Karpas-422 (cell line): ENCODE measurements at places on chromosomes 7 and 10.

GRCh38 chr10:5565205-5565545, 40.4 kb downstream of the CALML3 start:
- H3K4me3 ChIP-seq = no peak overlapping the region
- no peak overlapping the region for H3K27ac ChIP-seq
- DNase-seq = no peak

- H3K4me1 ChIP-seq = no peaks in the 10 kb centered on the region
- DNase-seq = no peak
- no peaks in the 10 kb centered on the region for H3K27me3 ChIP-seq
Measured at GRCh38 chr7:2663960-2664359, 24.0 kb upstream of the AMZ1 start.

GRCh38 chr7:45084336-45084735, 4.4 kb downstream of the NACAD start:
- no peaks in the 10 kb centered on the region for H3K36me3 ChIP-seq
- DNase-seq = no peak
- H3K4me1 ChIP-seq = no peaks in the 10 kb centered on the region
- no peak overlapping the region for H3K4me3 ChIP-seq

DNA sequence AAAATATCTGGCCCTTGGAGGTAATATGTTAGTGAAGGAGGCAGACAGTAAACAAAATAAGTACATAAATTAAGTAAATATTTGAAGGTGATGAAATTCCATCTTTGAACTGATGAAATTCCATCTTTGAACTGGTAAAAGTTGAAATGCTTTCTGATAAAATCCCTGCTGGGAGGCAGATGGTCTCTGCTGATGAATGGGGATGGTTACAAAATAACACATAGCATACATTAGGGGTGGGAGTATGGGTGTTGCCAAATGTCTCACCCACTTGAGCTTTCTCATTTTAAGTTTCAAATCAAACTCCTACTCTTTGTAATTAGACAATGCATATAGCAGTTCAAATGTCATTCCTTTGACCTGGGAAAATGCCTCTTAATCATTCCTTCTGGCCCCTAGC, 77.5 kb upstream of the SORCS3 start:
- H3K4me3 ChIP-seq = no peak overlapping the region
- H3K27ac ChIP-seq = no peak overlapping the region
- no peak for DNase-seq
- no peaks in the 10 kb centered on the region; the same call in 1 of the 2 replicates for H3K27me3 ChIP-seq

DNA sequence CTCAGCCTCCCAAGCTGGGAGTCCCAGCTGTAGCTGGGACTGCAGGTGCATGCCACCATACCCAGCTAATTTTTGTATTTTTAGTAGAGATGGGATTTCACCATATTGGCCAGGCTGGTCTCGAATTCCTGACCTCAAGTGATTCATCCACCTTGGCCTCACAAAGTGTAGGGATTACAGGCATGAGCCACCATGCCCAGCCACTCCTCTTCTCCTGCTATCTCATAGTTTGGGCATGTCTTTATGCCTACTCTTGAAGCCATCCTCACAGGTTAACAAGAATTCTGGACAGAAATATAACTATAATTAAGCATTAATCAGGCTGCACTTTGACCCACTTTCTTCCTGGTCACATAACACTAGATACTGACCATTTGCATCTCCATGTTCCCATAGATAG, 28.6 kb upstream of the C10orf67 start:
- H3K36me3 ChIP-seq = no peaks in the 10 kb centered on the region
- H3K27ac ChIP-seq = no peak overlapping the region
- H3K4me1 ChIP-seq = peaks cover 7% of the 10 kb centered on the region
- no peaks in the 10 kb centered on the region for H3K27me3 ChIP-seq
- DNase-seq = no peak
- no peak overlapping the region for H3K4me3 ChIP-seq

- H3K36me3 ChIP-seq = no peaks in the 10 kb centered on the region
- H3K27ac ChIP-seq = no peak overlapping the region
- DNase-seq = no peak
- no peaks in the 10 kb centered on the region for H3K27me3 ChIP-seq
- H3K4me3 ChIP-seq = no peak overlapping the region
Measured at GRCh38 chr10:44569193-44570091, 184.5 kb upstream of the CXCL12 start.

DNA sequence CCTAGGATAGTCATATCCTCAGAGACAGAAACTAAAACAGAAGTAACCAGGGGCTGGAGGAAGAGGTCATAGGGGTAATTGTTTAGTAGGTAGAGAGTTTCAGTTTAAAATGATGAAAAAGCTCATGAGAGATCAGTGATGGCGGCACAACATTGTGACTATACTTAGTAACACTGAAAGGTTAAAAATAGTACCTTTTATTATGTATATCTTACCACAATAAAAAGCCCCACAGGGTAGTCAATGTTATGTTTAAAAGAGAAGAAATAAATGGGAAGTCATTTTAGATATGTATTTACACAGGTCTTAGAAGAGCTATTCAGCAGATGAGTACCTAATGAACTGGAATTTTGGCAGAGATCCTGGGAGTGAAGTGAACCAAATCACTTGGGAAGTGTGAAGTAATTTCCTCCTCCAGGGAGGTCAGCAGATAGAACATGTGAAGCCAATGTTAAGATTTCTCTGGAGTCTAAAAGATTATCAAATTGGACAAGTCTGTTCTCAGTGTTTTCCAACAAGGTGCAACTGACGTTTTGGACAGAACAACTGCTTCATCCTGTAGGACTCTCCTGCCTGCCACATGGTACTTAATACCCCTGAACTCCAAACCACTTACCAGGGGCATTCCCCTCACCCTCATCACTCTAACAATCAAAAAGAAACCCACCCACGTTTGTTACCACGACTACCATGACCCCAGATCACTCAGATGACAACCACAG, 6.4 kb downstream of the CDCA7L start:
- peak overlapping the region; percentile 95 for H3K27ac ChIP-seq

GRCh38 chr10:70592746-70593512, 9.6 kb downstream of the PRF1 start:
- no peak overlapping the region for H3K4me3 ChIP-seq
- H3K36me3 ChIP-seq = no peaks in the 10 kb centered on the region
- no peak for DNase-seq
- H3K27ac ChIP-seq = no peak overlapping the region
- H3K4me1 ChIP-seq = peaks cover 8% of the 10 kb centered on the region
- H3K27me3 ChIP-seq = no peaks in the 10 kb centered on the region

- no peaks in the 10 kb centered on the region for H3K27me3 ChIP-seq
- DNase-seq = no peak
- no peaks in the 10 kb centered on the region for H3K36me3 ChIP-seq
- no peak overlapping the region for H3K27ac ChIP-seq
- H3K4me1 ChIP-seq = peaks cover 36% of the 10 kb centered on the region
Measured at GRCh38 chr10:21518641-21519396, 6.7 kb downstream of the SKIDA1 start.

DNA sequence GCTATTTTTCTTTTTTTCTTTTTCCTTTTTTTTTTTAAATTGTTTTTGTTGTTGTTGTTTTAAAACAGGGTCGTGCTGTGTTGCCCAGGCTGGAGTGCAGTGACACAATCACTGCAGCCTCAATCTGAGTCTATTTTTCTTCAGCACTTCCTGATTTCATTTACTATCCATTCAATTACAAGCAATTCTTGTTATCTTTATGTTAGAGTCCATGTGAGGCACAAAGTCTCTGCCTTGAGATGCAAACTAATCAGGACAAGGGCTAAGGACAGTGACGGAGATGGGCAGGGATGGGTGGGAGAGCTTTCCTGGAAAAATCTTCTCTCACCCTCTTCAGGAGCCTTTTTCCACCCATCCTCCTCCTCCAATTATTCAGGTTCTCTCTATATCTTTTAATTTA, 157.3 kb upstream of the AUTS2 start:
- no peak overlapping the region for H3K4me3 ChIP-seq
- no peaks in the 10 kb centered on the region for H3K36me3 ChIP-seq
- no peaks in the 10 kb centered on the region for H3K27me3 ChIP-seq
- peaks cover 7% of the 10 kb centered on the region; the same call in 1 of the 2 replicates for H3K4me1 ChIP-seq
- DNase-seq = no peak

- no peak for DNase-seq
- H3K27me3 ChIP-seq = no peaks in the 10 kb centered on the region
- H3K4me3 ChIP-seq = no peak overlapping the region
- no peaks in the 10 kb centered on the region for H3K4me1 ChIP-seq
- H3K36me3 ChIP-seq = no peaks in the 10 kb centered on the region
Measured at GRCh38 chr7:147394329-147394728, 1196.2 kb upstream of the C7orf33 start.
